ENCODE measurements at places on chromosomes 1 and 21.

GRCh38 chr1:66446261-66447001 is 87.5 kb upstream of the SGIP1 start:
- DNase-seq, result peak; percentile 55

GRCh38 chr21:36882776-36883175 is 83.7 kb downstream of the HLCS start:
- DNase-seq, result no peak

GRCh38 chr1:71357708-71358107 is 276.9 kb upstream of the ZRANB2 start:
- no peak for DNase-seq

DNA sequence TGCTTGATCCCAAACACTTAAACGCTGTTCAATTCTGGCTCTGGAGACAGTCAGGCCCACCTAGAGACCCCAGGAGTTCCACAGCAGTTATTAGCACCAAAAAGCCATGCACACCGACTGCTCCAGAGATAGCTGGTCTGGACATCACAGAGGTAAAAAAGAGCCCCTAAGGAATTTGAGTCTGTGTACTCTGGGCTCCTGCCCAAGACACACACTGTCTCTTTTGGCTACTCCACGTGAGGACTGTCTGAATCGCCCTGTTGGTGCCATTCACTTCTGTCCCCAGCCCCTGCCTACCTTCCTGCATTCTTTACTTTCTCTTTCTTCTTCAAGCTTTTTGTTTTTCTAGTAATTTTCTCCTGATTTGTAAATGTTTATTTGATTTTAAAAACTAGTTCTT is 197.4 kb downstream of the ADGRL2 start:
- DNase-seq, result no peak

GRCh38 chr1:229434005-229434640 is at the start of gene ACTA1:
Gene ACTA1 (minus strand): TSS chr1:229434094. CDS start chr1:229433115, 979 bp downstream.
- DNase-seq, result no peak

GRCh38 chr1:11842154-11843041 is 5.2 kb downstream of the NPPA start:
- DNase-seq, result no peak

DNA sequence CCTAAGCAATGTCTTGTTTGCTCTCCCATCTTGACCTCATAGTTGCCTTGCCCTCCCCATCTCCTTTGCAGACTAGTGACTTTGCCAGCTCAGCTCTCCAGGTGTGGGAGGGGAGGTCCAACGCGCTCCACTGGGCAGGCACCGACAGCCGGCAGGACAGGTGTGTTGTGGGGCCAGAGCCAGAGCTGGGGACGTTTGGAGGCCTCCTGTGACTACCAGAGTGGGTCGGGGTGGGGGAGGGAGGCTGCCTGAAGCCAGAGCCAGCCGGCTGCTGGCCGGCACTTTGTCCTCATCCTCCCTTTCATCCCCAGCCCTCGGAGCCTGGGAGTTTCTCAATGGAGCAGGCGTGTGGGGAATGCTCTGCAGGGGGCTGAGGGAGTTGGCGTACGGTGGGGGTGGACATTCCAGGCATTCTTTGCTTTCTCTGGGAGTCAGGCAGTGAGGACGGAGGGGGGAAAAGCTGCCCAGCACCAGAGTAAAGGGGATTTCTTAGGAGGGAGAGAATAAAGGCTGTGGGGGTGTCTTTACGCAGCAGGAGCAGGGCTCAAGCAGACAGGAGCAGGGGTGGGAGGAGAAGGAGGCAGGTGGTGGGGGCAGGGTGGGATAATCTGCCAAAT is 20.2 kb downstream of the NUAK2 start:
- DNase-seq, result no peak

DNA sequence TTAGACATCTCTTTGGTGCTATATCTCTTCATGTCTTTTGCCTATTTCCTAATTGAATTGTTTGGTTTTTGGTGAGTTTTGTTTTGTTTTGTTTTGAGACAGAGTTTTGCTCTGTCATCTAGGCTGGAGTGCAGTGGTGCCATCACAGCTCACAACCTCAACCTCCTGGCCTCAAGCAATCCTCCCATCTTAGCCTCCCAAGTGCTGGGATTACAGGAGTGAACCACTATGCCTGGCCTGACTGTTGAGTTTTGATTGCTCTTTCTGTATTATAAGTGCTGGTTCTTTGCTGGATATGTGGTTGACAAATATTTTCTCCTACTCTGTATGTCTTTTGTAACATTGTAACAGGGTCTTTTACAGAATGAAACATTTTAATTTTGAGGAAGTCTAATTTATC is 38.0 kb downstream of the NAV1 start:
- DNase-seq, result no peak

GRCh38 chr1:57707631-57708030 is 283.8 kb upstream of the DAB1 start:
- no peak for DNase-seq

- DNase-seq, result peak; percentile 66
These were observed 57.4 kb downstream of the OLIG1 start for GRCh38 chr21:33127154-33127867.

- DNase-seq, result peak; percentile 82
These were observed 12.7 kb downstream of the TFF2 start for GRCh38 chr21:42337830-42338728.

DNA sequence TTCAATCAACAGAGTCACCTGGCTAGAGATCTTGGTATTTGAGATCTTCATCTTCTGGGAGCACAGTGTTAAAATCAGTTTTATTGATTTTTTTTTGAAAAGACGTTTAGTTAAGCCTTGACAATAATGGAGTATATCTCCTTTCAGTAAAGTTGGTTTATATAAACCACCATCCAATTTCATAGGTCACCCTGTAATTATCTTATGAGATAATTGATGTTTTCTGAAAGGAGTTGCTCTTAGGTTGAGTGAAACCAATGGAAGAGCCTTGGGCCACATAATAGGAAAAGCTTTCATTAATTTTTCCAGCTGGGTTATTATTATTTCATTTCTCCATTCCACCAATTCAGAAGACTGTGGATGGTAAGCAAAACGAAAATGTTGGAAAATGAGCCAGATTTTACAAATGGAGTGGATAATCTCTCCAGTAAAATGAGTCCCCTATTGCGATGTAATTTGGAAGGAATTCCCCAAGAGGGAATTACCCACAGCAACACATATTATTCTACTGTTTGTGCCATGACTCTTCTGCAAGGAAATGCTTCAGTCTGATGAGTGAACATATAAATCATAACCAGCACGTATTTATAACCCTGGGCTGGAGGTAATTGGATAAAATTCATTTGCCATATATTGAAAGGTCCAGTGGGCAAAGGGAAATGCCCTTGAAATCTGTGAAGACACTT is 46.2 kb upstream of the TINAGL1 start:
- no peak for DNase-seq

- no peak for DNase-seq
These were observed 13.7 kb downstream of the LGR6 start for GRCh38 chr1:202207292-202207691.

DNA sequence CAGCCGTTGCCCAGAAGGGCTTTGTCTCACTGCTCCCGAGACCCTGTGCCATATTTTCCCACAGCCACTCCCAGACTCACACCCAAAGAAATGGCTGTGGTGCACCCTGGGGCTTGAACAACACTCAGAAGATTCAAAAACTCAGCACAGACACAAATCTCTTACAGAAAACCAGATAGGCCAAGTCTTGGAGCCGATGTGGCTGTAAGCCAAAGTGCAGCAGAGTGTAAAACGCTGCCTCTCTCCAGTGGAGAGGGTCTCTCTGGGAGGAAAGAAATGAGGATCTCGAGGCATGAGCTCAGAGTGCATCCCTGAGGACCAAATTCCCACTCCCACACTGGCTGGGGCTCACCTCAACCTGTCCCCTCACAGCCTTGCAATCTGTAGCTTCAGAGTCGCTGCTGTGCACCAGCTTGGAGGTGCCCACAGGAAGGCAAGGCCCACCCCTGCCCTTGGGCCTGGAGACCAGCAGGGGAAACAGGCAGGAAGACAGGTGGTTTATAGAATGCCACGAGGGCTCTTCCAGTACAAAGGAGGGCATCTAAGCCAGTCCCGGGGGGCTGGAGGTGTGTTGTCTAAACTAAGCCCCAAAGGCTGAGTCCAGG is 171.3 kb upstream of the AJAP1 start:
- DNase-seq, result no peak

GRCh38 chr1:180964595-180964994 is 51.9 kb downstream of the KIAA1614 start:
- DNase-seq, result no peak

DNA sequence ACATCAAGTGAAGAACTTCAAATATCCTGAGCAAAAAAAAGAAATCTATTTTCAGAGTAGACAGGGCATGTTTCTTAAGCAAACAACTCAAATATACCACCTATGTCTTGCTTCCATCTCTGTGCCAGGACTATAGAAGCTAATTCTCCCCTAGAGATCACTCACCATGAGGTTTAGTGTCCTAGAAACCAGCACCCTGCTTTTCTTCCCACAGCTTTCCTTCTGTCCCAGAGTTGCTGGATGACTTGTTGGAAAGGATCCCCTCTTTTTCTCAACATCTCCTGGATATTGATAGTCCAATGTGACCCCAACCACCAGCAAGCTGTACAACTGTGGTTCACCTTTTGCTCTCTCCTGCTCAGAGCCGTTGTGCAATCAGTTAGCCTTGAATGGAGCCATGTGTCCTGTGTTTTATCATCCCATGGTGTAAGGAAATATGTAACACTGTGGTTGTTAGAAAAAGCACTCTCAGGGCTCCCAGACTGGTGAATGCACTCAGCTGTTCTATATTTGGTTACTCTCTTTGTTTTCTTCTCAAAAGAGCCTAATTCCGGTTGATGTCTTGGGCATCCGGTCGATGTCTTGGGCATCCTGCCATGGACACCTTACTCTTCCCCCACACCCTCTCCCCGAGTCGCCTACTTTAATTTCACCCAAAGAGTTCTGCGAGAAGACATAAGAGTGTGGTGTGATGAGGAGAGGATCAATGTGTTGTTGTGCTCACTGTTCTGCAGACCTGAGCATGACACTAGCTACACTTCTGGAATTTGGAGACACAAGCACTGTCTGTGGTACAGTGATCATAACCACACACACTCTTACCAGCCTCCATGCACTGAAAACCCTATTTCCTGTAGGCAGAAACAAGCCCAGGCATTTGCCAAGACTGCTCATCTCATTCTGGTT is 1.7 kb downstream of the TNFSF4 start:
- no peak for DNase-seq

- no peak for DNase-seq
These were observed 79.2 kb downstream of the PROX1 start for GRCh38 chr1:214066936-214067335.

GRCh38 chr1:159141584-159142390 is 29.6 kb upstream of the CADM3 start:
- DNase-seq, result no peak

GRCh38 chr1:153951183-153951582 is 4.7 kb upstream of the DENND4B start:
- no peak for DNase-seq

DNA sequence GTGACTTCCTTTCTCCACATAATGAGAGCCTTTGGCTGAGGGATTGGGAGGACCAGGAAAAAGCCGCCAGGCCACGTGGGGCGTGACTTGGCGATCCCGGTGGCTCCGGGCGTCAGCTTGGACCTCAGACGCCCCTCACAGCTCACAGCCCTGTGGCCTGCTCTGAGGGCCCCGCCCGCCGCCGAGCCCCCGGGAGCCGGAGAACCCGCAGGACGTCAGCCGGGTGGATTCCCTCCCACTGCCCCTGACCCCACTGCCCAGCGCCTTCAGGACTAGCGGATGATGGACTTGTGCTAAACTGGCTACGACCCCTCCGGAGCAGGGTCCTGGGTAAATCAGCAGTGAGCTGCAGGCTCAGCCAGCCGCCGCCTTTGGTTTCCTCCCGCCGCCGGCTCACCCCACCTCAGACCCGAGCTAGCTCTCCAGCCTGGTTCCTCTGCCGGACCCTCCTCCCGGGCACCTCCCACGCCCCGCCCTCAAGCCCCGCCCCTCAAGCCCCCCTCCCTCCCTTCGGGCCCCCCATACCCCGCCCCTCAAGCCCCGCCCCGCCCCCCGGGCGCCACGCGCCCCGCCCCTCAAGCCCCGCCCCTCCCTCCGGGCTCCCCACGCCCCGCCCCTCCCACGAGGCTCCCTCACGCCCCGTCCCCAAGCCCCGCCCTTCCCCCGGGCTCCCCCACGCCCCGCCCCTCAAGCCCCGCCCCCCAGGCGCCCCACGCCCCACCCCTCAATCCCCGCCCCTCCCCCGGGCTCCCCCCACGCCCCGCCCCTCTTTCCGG is 10.0 kb upstream of the FAAP20 start:
- DNase-seq, result no peak

DNA sequence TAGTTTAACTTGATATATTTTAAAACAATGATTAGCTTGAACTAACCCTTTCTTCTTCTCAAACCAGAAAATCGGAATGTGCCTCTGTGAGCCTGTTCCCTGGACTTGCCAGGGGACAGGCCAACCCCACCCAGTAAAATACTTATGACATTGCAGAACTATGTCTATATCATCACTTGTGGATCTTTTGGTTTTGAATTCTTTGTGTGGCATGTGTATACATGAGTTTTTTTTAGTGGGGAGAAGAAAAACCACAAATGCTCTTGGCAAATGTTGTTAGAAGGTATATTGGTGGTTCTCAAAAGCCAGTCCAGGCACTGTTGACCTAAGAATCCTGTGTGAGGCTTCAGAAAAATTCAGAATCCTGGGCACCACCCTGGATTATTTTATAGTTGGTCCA is 347.4 kb downstream of the SIPA1L2 start:
- DNase-seq, result no peak

- DNase-seq, result peak; percentile 1
These were observed 90.9 kb downstream of the SLC30A10 start for GRCh38 chr1:219837274-219837993.

GRCh38 chr1:206508130-206508889 is 979 bp downstream of the RASSF5 start:
- no peak for DNase-seq

DNA sequence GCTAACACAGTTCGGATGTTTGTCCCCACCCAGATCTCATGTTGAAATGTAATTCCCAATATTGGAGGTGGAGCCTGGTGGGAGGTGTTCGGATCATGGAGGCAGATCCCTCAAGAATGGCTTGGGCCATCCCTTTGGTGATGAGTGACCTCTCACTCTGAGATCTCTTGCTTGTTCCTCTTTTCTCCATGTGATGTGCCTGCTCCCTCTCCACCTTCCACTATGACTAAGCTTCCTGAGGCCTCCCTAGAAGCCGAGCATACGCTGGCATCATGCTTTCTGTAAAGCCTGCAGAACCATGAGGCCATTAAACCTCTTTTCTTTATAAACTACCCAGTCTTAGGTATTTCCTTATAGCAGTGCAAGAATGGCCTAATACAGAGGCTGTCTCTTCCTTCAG is 8.1 kb upstream of the PLA2G5 start:
- no peak for DNase-seq

DNA sequence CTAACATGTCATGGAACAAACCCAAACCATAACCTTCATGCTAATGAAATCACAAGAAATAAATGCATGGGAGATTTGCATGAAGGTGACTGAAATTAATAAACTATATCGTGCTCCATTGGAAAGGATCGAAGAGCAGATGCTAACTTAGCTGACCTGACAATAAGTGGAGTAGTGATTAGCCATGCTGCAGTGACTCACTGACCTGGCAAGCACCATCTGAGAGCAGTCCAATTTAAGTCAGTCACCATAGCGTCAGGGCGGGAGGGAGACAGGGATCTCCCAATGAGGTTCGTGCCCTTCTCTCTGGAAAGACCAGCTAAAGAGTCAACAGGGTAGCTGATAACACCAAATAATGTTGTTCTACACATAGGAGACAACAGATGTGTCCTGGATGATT is 21.5 kb downstream of the OLIG2 start:
- DNase-seq, result no peak

Data from CD4-positive, alpha-beta T cell treated with Interferon alpha-2 for 1 hour (primary cell).